A549 treated with DMSO at 1 μM for 4 hours (cell line): ENCODE measurements at places on chromosomes 3 and 15. TPM values are rescaled to one million over a fixed set of nuclear protein-coding genes. Genes with fewer than 3 reads are reported as not detected.

Gene PPP1R14D
- 0.19 to 0.35 TPM (median 0.28 TPM) in 3 of 5 replicates, not detected in the others for total RNA-seq

Gene ZNF501
- not detected in 5 replicates for total RNA-seq

Gene VWA5B2
- total RNA-seq: 0.38 to 0.56 TPM (median 0.48 TPM) in 5 replicates

Gene PTX3
- 0.45 to 1.1 TPM (median 0.75 TPM) in 5 replicates for total RNA-seq

Gene FOXB1
- not detected in 5 replicates for total RNA-seq

Gene GPR87
- 1.1 to 1.5 TPM (median 1.3 TPM) in 5 replicates for total RNA-seq

Gene ANKRD63
- total RNA-seq: 0.11 to 0.28 TPM (median 0.20 TPM) in 5 replicates

Gene C15orf39
- total RNA-seq: 26.7 to 33.3 TPM (median 29.1 TPM) in 5 replicates

Gene PSTPIP1
- total RNA-seq: not detected in 5 replicates

Gene ZKSCAN7
- total RNA-seq: not detected in 5 replicates

Gene WDR76
- total RNA-seq: 12.4 to 16.3 TPM (median 14.4 TPM) in 5 replicates

Gene NR2E3
- 0.13 to 0.36 TPM (median 0.18 TPM) in 5 replicates for total RNA-seq

Gene SCN5A
- 0.57 to 1.3 TPM (median 0.92 TPM) in 5 replicates for total RNA-seq

Gene C3orf20
- total RNA-seq: 0.03 TPM in 2 of 5 replicates, not detected in the others

Gene P3H2
- 33.5 to 53.7 TPM (median 45.8 TPM) in 5 replicates for total RNA-seq

Gene C2CD4A
- total RNA-seq: 0.02 to 0.07 TPM (median 0.02 TPM) in 3 of 5 replicates, not detected in the others

Gene CPEB1
- 2.1 to 3.9 TPM (median 3.5 TPM) in 5 replicates for total RNA-seq

Gene PEX5L
- total RNA-seq: 0.01 TPM in 1 of 5 replicates, not detected in the others

Gene PLCH1
- total RNA-seq: 1.0 to 1.6 TPM (median 1.2 TPM) in 5 replicates

Gene RARB
- total RNA-seq: 6.6 to 16.1 TPM (median 14.1 TPM) in 5 replicates

Gene SNAP23
- 15.5 to 37.7 TPM (median 21.1 TPM) in 5 replicates for total RNA-seq

Gene ZNF502
- total RNA-seq: 1.5 to 2.6 TPM (median 1.7 TPM) in 5 replicates

Gene SLCO3A1
- 21.3 to 28.6 TPM (median 26.8 TPM) in 5 replicates for total RNA-seq

Gene KLHL40
- total RNA-seq: not detected in 5 replicates

Gene SLC51B
- total RNA-seq: 10.5 to 15.5 TPM (median 12.1 TPM) in 5 replicates

Gene CYP8B1
- total RNA-seq: not detected in 5 replicates
